Aorta (tissue), 5 donors: ENCODE measurements at places on chromosomes 7 and 10. TPM values are rescaled to one million over a fixed set of nuclear protein-coding genes. Genes with fewer than 3 reads are reported as not detected.

The SFRP5 gene
- total RNA-seq: 3.7 TPM

The CCDC146 gene
- total RNA-seq: 8.9 TPM

- H3K4me1 ChIP-seq: no peaks in the 10 kb centered on the region
- DNase-seq: no peak
- H3K4me3 ChIP-seq: no peak overlapping the region
- no peaks in the 10 kb centered on the region for H3K36me3 ChIP-seq
- H3K27me3 ChIP-seq: no peaks in the 10 kb centered on the region
Measured at GRCh38 chr10:19412531-19412930, 363.9 kb downstream of the MALRD1 start.

The C7orf33 gene
- total RNA-seq: not detected

DNA sequence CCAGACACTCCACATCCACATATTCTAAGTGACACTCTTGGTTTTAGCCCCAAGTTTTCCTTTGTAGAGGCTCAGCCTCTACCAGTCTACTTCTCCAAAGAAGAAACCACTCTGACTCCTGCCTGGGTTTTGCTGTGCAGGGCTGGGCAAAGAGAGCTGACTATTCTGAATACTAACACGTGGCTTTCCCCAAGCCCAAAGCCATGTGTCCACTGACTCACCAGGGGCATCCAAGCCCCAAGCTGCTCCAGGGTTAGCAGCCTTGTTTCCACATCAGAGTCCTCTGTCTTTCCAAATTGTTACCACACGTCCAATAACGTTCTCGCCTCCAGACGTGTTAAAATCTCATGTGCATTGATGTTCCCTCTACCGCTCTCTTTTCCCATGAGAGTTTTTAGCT lies 8.7 kb downstream of the GALNTL5 start:
- no peaks in the 10 kb centered on the region for H3K27me3 ChIP-seq
- H3K36me3 ChIP-seq: no peaks in the 10 kb centered on the region
- H3K4me1 ChIP-seq: no peaks in the 10 kb centered on the region
- no peak overlapping the region for H3K4me3 ChIP-seq
- H3K27ac ChIP-seq: no peak overlapping the region

DNA sequence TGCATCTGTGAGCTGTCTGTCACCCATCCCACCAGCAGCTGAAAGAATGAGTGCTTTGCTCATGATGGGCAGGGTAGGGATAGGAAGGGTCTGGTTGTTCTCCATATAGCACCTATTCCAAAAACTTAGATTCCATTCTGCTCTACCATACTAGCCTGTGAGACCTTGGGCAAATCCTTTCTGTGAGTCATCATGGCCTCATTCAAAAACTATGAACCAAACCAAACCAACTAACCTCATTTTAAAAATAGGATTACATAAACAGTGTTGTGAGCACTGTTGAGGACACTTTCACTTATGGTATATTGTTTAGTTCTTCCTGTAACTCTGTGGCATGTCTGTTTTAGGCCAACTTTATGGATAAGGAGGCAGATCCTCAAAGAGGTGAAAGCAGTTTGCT lies 30.9 kb upstream of the STEAP4 start:
- no peak for DNase-seq
- no peaks in the 10 kb centered on the region for H3K4me1 ChIP-seq
- H3K27ac ChIP-seq: no peak overlapping the region

DNA sequence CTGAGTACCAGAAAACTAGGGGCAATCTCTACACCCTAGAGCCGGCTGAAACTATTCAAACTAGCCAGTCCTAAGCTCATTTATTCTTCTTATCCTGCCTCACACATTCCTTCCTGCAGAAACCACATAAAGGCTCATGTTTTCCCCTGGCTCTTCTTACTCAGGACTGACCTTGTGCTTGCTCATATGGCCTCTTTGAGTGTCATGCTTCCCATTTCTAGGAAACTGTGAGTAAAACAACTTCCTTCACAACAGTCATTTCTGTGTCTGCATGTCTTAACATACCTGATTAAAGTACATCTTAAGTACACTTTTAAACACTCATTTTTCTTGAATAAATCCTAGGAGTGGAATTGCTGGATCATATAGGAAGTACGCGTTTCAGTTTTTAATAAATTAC lies 52.3 kb upstream of the KIAA1217 start:
- H3K36me3 ChIP-seq: no peaks in the 10 kb centered on the region
- no peaks in the 10 kb centered on the region for H3K4me1 ChIP-seq
- no peaks in the 10 kb centered on the region for H3K27me3 ChIP-seq
- no peak overlapping the region for H3K4me3 ChIP-seq
- no peak for DNase-seq
- no peak overlapping the region for H3K27ac ChIP-seq

GRCh38 chr10:74634995-74635536 lies 191.3 kb upstream of the KAT6B start:
- no peak for DNase-seq
- H3K4me1 ChIP-seq: no peaks in the 10 kb centered on the region
- H3K27me3 ChIP-seq: no peaks in the 10 kb centered on the region

GRCh38 chr10:23826421-23826820 lies 382.5 kb upstream of the KIAA1217 start:
- no peaks in the 10 kb centered on the region for H3K36me3 ChIP-seq
- H3K4me3 ChIP-seq: no peak overlapping the region
- no peaks in the 10 kb centered on the region for H3K27me3 ChIP-seq
- no peak overlapping the region for H3K27ac ChIP-seq
- H3K4me1 ChIP-seq: no peaks in the 10 kb centered on the region
- DNase-seq: no peak

The NEURL1 gene
- total RNA-seq: 0.16 TPM

DNA sequence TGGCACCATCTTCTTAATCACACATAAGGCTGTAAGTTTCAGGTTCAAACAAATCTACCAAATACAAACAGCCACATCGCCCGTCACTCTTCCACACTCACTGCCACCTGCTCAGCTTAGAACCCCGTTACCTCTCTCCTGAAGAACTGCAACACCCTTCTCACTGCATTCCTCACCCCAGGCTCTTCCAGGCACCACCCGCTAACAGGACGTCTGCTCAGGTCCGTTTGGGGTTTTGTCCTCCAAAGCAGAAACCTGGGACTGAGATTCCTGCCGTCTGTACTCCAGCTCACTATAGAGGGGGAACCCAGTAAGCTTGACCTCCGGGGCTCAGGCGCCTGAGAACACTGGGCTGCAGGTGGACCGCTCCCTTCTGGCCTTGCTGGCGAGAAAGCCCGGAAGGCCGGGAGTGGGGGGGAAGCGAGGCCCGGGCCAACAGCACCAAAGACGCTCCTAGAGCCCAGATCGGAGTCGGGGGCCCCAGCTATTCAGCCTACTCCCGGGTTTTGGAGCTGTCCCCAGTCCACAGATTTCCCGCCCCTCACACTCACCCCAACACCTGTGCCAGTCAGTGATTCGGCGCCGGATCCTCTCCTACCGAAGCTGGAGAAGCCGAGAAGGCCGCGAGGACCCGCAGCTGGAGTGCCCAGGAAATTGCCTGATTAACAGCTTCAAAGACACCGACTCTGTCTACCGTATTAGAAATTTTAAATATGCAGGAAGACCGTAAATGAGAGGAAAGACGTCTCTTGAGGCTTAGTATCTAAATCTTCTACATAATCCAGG lies at the start of gene AP3M1:
Gene AP3M1 (minus strand): TSS at position 625 of the 786 bp plus-strand sequence. CDS start 12,449 bp downstream, outside the sequence.
- peak; percentile 86 for DNase-seq
- peak within 1 kb of the TSS; percentile 73 for H3K4me3 ChIP-seq
- peak within 1 kb of the TSS; percentile 68 for H3K27ac ChIP-seq
- H3K36me3 ChIP-seq: no peaks in the 10 kb centered on the region
- H3K4me1 ChIP-seq: no peaks in the 10 kb centered on the region
- no peaks in the 10 kb centered on the region for H3K27me3 ChIP-seq

The CUX1 gene
- 136 TPM for total RNA-seq

DNA sequence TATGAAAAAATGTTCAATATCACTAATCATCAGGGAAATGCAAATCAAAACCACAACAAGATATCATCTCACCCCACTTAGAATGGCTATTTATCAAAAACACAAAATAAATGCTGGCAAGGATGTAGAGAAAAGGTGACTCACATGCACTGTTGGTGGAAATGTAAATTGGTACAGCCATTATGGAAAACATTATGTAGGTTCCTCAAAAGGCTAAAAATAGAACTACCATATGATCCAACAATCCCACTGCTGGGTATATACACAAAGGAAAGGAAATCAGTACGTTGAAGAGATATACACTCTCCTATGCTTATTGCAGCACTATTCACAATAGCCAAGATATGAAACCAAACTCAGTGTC lies 50.2 kb downstream of the CDK1 start:
- H3K4me3 ChIP-seq: no peak overlapping the region
- no peak for DNase-seq
- no peaks in the 10 kb centered on the region for H3K36me3 ChIP-seq
- H3K4me1 ChIP-seq: no peaks in the 10 kb centered on the region
